GM12878 (cell line): ENCODE measurements at places on chromosomes 11 and 22.

- DNase-seq: no peak
Observed at GRCh38 chr11:68667511-68668500, 16.5 kb upstream of the GAL start.

DNA sequence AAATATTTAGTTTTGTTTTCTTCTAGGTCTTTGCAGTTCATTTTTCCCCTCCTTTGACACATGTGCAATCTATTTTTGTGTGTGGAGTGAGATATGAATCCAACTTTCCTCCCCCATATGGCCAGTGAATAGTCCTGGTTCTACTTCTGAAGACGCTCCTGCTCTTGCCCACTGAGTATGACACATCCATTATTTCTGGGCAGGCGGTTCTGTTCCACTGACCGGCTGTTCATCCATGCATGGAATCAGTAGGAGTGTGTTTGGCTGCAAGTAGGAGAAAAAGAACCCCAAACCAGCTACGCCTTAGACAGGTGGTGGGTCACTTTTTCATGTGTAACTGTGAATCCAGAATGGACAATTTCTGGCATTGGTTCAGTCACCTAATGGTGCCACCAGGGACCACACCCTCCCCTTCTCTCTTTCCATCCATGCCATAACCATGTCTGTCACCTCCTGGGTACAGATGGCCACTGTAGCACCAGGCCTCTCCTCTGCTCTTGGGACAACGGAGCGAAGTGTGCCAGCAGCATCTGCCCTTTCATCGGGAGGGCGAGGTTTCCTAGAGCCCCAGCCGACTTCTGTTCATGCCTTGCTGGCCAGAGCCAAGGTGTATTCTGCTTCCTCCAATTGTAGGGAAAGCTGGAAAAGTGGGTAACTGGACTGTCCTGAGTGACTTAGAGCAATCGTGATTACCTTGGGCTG lies 67.4 kb upstream of the SLC22A12 start:
- no peak for DNase-seq

DNA sequence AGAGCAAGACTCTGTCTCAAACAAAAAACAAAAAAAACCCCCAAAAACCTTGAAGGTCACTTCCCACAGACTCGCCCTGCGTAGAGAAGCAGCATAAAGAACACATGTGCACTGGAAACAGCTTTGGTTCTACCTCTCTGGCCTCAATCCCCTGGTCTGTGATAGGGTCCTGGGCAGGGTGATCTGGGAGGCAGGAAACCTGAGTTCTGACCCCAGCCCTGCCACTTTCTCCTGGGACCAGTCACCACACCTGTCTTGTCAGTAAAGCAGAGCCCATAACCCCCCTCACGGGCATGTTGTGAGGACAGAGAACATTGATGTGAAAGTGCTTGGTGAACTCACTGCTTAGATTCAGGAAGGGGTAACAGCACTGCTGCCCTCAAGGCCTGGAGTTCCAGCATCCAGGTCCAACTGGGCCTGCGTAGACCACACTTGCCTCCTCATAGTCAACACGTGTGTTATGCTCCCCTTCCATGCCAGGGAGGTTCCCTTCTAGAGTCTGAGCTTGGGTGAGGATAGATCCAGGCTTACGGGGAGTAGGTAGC lies 11.4 kb downstream of the UCP2 start:
- no peak for DNase-seq

DNA sequence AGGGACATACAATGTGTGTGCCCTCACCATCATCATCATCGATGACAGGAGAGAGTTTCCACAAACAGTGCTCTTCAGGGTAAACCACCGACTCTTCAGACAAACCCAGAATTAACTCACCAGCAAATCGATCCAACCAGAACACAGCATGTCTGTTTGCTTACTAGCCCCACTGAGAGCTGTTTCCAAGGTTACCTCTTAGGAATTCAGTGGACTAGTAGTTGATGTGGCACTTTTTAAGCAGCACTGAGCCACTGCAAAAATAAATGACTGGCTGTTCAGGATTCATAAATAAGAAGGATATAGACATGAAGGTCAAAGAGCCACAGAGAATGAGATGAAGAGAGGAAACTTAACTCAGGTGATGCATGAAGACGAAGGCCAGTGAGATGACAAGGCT lies 83.1 kb downstream of the PARVA start:
- DNase-seq: no peak

DNA sequence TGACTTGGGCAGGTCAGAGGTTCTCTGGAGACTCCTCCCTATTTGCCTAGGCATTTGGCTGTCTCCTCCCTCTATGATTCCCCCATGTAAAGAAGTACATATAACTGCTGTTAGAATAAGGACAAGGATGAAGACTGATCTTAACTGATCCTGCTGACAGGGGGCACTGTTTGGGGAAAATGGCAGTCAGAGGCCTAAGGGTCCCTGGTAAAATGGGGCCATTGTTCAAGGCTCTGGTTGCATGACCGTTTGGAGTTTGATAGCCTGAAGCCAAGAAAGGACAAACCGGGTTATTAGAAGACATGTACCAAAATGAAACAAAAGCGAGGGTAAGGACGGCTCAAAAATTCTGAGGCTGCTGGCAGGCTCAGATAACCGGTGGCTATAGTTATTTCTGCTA lies 712.2 kb downstream of the NTM start:
- no peak for DNase-seq

- no peak for DNase-seq
Observed at GRCh38 chr11:34120651-34121050, 15.2 kb downstream of the NAT10 start.

DNA sequence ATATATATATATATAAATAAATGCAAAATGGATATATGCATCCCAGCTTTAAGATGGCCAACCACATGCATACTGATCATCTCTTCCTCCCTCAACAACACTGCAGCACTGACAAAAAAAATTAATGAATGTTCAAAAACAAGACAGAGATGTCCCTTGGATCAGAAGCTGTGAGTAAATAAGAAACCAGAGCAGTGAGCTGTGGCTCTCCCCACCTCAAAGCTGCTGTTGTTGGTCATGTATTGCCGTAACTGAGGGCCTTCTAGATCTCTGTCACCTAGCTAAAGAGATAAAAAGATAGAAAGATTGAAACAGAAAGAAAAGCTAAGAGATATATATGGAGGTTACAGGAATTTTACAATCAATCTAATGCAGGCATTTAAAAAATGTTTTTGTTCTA lies 15.5 kb upstream of the TMEM135 start:
- DNase-seq: no peak

DNA sequence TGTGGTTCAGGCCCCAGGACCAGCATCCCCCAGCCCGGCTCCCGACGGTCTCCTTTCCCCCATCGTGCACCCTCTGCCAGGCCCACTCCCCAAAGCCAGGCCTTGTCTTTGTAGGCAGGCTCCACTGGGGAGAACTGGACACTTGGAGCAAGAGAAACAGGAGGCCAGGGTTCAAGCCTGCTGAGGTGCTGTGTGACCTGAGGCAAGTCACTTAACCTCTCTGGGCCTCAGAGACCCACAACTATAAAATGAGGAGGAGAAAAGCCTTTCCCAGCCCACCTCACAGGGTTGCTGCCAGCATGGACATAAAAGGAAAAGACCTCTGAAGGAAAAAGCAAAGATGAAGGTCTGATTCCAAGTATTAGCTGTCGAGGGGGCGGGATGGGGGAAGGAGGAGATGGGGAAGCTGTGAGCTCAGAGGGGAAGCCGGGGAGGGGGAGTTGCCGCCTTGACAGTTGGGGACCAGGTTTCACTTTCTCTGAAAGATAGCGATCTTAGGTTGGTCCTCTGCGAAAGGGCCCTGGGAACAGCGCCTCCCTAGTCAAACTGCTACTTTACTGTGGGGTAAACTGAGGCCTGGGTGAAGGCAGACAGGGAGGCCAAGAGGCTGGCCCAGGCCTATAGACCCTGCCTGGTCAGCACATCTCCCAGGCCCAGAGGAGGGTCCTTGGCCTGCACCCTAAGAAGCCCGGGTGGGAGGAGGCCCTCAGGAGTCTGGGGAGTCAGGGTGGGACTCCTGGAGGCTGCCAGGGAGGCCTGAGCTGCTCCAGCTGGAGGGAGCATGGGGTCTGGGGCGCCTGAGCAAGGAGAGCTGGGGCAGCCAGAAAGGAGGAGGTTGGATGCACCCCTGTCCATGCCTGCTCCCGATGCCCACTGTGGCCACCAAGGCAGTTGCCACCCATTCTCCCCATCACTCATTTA lies 991 bp upstream of the OSM start:
- DNase-seq: no peak

DNA sequence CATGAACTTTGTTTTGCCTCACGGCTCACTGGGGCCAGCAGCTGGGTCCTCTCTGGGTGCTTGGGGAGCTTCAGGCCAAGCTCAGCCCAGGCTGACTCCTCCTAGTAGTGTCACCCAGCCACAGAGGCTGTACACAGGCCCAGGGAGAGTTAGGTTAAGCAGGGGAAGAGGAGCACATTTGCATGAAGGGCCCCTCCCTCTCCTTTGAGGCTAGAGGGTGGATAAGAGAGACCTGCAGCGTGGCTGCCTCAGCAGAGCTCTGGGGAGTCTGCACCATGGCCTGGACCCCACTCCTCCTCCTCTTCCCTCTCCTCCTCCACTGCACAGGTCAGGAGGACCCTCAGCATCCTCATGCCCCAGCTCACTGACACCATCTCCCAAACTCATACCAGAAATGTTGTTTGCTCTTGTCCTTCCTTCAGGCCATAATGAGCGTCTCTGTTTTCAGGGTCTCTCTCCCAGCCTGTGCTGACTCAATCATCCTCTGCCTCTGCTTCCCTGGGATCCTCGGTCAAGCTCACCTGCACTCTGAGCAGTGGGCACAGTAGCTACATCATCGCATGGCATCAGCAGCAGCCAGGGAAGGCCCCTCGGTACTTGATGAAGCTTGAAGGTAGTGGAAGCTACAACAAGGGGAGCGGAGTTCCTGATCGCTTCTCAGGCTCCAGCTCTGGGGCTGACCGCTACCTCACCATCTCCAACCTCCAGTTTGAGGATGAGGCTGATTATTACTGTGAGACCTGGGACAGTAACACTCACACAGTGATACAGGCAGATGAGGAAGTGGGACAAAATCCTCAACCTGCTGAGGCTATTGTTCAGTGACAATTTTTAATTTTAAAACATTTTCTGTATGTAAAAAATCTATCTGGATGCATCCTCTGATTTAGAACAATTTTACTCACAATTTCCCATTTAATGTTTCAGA lies 82.4 kb upstream of the VPREB1 start:
- DNase-seq: peak; percentile 42

DNA sequence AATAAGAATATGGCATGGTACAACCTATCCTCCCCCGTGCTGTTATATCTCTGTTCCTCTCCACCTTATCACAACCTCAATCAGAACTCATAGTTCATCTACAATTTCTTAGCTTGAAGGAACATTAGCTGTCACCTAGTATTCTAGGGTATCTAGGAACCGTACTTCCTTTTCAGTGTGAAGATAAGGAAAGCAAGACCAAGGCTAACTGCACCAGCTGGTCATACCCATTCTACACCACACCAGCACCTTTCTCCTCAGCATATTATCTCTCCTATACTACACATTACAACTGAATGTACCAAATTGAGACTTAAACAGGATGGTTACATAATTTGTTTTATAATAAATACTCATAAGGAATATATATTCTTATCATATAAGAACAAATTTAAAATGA lies 73.1 kb downstream of the ARHGAP32 start:
- no peak for DNase-seq

- no peak for DNase-seq
Observed at GRCh38 chr22:20787746-20788626, 14.1 kb downstream of the SERPIND1 start.

DNA sequence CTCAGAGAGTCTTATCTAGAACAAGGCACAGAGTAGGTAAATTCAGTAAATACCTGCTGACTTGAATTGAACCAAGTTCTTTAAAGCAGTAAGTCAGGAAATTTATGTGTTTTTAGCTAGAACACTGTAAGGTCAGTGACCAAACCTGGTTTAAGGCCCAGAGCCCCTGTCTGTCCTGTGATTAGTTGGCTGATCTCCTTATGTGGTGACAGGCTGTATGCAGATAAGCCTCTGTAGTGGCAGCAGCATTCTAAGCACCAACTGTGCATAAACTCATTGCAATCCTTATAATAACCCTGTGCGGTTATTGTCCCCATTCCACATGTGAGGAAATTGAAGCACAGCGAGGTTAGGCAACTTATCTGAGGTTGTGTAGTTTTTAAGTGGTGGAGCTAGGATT lies 40.5 kb downstream of the FBXO7 start:
- DNase-seq: no peak

- no peak for DNase-seq
Observed at GRCh38 chr11:103705642-103706041, 330.8 kb upstream of the DDI1 start.

GRCh38 chr11:122101625-122102291 lies 14.3 kb downstream of the BLID start:
- DNase-seq: no peak
